ENCODE measurements at places on chromosomes 1 and 21. TPM values are rescaled to one million over a fixed set of nuclear protein-coding genes. Genes with fewer than 3 reads are reported as not detected.

- DNase-seq: no peak
Measured at GRCh38 chr1:26156285-26157038, 2.4 kb upstream of the FAM110D start.

The S100A10 gene
- 1,621 TPM for total RNA-seq

The KRTAP19-1 gene
- total RNA-seq: not detected

The NCMAP gene
- 0.33 TPM for total RNA-seq
